ENCODE measurements at places on chromosomes 4 and X.

DNA sequence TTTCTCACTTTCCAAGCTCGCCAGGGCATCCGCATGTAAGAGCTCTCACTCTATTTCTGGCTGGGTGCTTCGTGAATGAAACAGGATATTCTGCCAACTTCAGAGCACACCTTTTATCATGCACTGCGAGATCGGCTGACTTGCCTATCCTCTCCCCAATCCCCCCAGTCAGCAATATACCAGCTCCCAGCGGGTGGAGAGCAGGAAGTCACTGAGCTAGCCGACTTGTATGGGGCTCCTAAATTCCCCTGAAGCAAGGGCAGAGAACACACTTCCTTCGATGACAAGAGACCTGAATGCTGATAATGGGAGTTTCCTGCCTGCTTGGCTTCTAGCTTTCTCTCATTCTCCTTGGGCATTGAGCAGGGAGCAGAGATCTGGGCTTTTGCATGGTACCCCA, 33.8 kb upstream of the MAMLD1 start:
- no peak for DNase-seq
- H3K27me3 ChIP-seq, result no peaks in the 10 kb centered on the region

DNA sequence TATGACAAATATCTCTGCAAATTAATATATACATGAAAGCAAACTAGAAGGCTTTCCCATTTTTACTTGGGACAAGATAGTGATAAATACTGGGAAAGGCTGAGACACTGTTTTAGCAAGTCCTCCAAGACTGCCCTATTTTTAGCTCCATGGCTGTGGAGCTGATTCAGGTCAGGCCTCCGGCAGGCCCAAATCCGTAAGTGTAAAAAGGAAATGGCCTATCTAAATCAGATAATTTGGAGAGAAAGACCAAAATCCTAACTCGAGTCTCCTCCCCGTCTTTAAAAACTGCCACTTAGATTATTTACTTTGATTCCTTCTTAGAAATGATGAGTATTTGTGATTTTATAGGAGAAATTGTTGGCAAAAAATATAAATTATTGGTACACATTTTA, 2.9 kb downstream of the OTUD4 start:
- no peaks in the 10 kb centered on the region for H3K27me3 ChIP-seq
- H3K36me3 ChIP-seq, result peaks cover 10% of the 10 kb centered on the region
- no peak for DNase-seq
- peak overlapping the region; percentile 92 for H3K27ac ChIP-seq
- H3K4me3 ChIP-seq, result peak overlapping the region; percentile 70

DNA sequence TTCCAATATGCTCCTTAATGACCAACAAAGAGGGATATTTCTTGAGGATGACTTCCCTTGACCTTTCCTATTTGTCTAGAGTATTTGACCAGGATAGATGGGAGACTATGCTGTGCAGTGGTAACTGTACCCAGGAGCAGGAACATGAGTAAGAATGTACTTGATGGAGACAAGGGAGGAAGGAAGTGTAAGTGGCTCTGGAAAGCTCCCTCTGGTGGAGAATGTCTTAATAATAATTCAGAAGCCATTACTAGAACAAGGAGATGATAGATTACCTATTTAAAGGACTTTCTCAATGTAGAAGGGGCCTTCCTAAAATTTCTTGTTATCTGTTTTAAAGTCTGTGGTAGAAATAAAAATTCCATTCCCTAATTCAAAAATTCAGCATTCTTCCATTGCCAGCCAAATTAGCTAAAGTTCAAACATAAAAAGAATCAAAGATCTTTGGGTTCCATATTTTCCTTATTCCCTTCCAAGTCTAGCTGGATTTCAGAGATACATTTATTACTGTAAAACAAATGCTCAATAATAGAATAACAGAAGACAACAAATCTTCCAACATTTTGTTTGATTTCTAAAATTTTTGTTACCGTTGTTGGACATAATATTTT, 83.8 kb downstream of the GRID2 start:
- H3K4me1 ChIP-seq, result no peaks in the 10 kb centered on the region
- DNase-seq, result no peak
- no peak overlapping the region for H3K4me3 ChIP-seq
- H3K27ac ChIP-seq, result no peak overlapping the region
- H3K36me3 ChIP-seq, result no peaks in the 10 kb centered on the region

GRCh38 chr4:6324461-6324998, 54.9 kb downstream of the WFS1 start:
- no peaks in the 10 kb centered on the region for H3K36me3 ChIP-seq
- peaks cover 3% of the 10 kb centered on the region for H3K4me1 ChIP-seq
- H3K27ac ChIP-seq, result no peak overlapping the region
- no peaks in the 10 kb centered on the region for H3K27me3 ChIP-seq

GRCh38 chr4:77360451-77360850, 203.4 kb downstream of the CCNG2 start:
- H3K4me3 ChIP-seq, result no peak overlapping the region
- no peak overlapping the region for H3K27ac ChIP-seq
- DNase-seq, result no peak
- no peaks in the 10 kb centered on the region for H3K36me3 ChIP-seq
- no peaks in the 10 kb centered on the region for H3K27me3 ChIP-seq
- H3K4me1 ChIP-seq, result no peaks in the 10 kb centered on the region

DNA sequence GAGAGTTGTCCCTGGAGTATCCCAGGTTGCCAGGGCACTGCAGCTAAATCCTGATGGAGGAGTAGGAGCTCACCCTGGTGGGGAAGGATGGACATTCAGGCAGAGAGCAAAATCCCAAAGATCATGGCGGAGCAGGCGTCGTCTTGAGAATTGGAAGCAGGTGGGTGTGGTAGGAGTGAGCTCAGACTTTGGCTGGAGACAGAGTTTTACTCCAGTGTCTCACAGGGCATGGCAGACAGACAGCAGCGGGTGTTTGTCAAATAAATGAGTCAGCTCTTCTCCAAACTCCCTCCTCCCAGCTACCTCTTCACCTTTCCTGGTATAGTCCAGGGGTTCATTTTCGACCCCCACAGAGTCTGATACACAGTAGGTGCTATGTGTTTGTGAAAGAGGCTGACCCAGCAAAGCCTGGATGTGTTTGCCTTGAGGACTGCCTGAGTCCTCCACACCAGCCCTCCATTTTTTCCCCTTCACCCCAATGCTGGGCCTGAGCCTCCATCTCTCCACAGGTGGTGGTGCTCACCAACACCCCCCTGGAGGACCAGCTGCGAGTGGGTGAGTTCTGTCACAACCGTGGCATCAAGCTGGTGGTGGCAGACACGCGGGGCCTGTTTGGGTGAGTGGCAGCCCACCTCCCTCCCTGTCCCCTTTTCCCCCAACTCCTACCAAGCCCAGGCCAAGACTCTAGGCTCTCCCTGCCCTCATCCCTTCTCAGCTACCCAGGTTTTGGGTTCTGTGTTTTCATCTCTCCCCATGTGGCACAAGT, 6.9 kb downstream of the UBA1 start:
- no peaks in the 10 kb centered on the region for H3K27me3 ChIP-seq
- peaks cover 79% of the 10 kb centered on the region for H3K36me3 ChIP-seq
- H3K27ac ChIP-seq, result no peak overlapping the region
- no peak for DNase-seq
- H3K4me1 ChIP-seq, result peaks cover 16% of the 10 kb centered on the region

DNA sequence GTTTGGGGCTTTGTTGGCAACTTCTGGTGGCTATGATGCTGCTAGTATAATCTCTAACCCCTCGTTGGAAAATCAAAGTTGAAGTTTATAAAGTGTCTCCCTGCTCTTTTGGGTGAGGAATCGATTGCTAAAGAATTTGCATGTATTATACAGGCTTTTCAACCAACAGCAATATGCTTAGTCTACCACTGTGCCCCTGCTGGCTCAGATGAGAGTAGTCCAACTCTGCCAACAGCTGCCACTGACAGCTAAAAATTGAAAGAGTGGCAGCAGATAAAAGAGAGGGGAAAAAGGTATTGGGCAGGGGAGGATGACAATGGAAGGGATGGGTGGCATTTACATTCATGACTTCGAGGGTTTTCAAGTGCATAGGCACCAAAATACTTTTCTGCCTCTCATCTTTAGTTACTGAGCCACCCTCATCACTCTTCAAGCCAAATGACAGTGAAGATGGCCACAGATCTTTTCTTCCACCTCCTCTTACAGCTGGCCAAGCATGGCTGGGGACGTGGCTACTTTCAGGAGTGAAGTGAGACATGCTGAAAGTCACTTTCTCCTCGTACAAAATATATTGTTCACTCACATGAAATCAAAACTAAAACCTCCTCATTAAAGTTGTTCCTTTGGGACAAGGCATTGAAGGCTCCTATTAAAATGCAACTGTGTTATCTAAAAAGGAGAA, 2.7 kb upstream of the GRIA3 start:
- H3K4me3 ChIP-seq, result no peak overlapping the region
- no peaks in the 10 kb centered on the region for H3K4me1 ChIP-seq
- no peaks in the 10 kb centered on the region for H3K27me3 ChIP-seq
- DNase-seq, result no peak

DNA sequence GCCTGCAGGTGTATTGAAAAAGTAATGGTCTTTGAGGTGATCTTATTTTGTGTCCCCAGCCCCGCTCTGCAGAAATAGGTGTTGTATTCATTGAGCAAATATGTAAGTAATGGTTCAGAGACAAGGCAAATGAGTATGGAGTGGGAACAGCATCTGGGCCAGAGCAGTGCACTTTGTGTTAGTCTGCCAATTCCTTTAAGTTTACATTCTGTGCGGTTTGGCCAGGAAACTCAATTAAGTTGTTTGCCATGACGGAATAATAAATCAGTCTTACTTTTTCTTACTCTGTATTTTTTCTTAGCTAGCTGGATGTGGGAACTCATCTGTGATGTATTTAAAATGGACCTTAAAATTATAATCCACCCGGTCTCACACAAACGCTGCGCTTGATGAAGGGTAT, 12.6 kb downstream of the DCLK2 start:
- no peaks in the 10 kb centered on the region for H3K36me3 ChIP-seq
- DNase-seq, result no peak
- H3K4me3 ChIP-seq, result no peak overlapping the region
- no peaks in the 10 kb centered on the region for H3K27me3 ChIP-seq
- no peaks in the 10 kb centered on the region for H3K4me1 ChIP-seq
- no peak overlapping the region for H3K27ac ChIP-seq

GRCh38 chr4:61428950-61429349, 228.8 kb downstream of the ADGRL3 start:
- no peak overlapping the region for H3K27ac ChIP-seq
- no peaks in the 10 kb centered on the region for H3K27me3 ChIP-seq
- H3K4me1 ChIP-seq, result no peaks in the 10 kb centered on the region

GRCh38 chr4:2288051-2288541, 26.2 kb upstream of the MXD4 start:
- H3K27ac ChIP-seq, result no peak overlapping the region
- H3K4me1 ChIP-seq, result peaks cover 33% of the 10 kb centered on the region
- H3K36me3 ChIP-seq, result no peaks in the 10 kb centered on the region
- H3K4me3 ChIP-seq, result no peak overlapping the region
- no peak for DNase-seq
- no peaks in the 10 kb centered on the region for H3K27me3 ChIP-seq

DNA sequence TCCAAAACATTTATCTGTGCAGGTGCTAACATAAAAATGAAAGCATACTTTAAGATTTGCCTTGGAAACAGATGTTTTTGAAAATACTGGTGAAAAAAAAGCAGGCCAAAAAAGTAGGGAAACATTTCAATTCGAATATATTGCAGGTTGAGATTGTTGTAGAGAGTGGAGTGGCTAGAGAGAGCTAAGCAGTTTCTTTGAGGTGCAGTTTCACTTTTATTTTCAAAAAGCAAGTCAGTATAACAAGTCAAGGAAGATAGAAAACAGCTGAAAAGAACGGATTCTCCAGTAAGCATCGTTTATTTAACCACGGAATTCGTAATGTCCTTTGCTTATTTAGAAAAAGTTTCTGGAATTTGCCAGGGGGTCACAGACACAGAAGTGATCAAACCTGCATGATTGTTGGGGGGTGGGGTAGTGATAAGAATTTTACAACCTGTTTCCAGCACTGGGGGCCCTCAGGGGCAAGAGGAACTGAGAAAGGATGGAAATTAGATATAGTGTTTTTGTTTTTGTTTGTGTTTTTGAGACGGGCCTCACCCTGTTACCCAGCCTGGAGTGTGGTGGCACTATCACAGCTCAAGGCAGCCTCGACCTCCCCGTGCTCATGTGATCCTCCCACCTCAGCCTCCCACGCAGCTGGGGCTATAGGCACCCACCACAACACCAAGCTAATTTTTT, 175.0 kb downstream of the TENM3 start:
- DNase-seq, result no peak
- no peaks in the 10 kb centered on the region for H3K27me3 ChIP-seq
- H3K4me1 ChIP-seq, result no peaks in the 10 kb centered on the region
- H3K27ac ChIP-seq, result no peak overlapping the region
- no peak overlapping the region for H3K4me3 ChIP-seq

GRCh38 chr4:86977621-86978184, 42.9 kb downstream of the AFF1 start:
- peaks cover 27% of the 10 kb centered on the region for H3K4me1 ChIP-seq
- H3K27me3 ChIP-seq, result no peaks in the 10 kb centered on the region
- no peak overlapping the region for H3K4me3 ChIP-seq
- no peak overlapping the region for H3K27ac ChIP-seq
- H3K36me3 ChIP-seq, result no peaks in the 10 kb centered on the region
- no peak for DNase-seq

DNA sequence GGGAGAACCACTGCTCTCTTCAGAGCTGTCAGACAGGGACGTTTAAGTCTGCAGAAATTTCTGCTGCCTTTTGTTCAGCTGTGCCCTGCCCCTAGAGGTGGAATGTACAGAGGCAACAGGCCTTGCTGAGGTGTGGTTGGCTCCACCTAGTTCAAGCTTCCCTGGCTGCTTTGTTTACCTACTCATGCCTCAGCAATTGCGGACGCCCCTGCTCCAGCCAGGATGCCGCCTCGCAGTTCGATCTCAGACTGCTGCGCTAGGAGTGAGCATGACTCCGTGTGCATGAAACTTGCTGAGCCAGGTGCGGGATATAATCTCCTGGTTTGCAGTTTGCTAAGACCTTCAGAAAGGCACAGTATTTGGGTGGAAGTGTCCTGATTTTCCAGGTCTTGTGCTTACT, 70.9 kb downstream of the MAGEB5 start:
- H3K27ac ChIP-seq, result no peak overlapping the region
- no peaks in the 10 kb centered on the region for H3K4me1 ChIP-seq
- H3K36me3 ChIP-seq, result no peaks in the 10 kb centered on the region
- DNase-seq, result no peak

DNA sequence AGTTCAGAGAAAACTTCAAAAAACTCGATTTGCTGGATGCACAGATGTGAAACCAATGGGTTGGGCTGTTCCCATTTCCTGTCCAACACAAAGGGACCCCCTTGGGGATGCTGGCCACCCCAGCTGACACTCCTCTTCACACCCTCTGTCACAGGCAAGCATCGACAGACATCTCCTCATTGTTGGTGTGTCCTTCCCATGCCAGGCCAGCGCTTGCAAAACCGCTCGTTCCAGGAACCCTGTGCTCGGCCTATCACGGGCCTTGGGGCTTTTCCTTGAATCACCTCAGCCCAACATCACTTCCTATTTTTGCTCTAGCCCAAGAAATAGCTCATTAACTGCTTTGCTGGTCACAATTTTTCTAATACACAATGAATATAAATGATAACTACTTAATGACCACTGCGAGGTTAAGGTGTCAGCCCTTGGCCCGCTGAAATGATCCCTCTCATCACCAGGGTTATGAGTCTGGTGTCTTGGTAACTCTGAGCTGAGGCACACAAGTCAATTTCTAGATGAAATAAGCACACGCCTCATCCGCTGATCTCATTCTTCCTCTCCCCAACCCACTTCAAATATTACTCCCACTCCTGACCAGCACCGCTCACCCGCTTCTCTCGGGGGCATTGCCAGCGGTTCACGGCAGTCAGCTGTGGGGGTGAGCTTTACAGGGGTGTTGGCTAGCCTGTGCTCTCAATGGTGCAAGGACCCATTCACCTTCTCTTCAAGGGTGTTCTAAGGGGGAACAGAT, 32.3 kb downstream of the BCOR start:
- DNase-seq, result no peak
- H3K4me1 ChIP-seq, result peaks cover 6% of the 10 kb centered on the region
- no peaks in the 10 kb centered on the region for H3K27me3 ChIP-seq
- H3K4me3 ChIP-seq, result no peak overlapping the region

Measured in effector memory CD4-positive, alpha-beta T cell (primary cell).